ENCODE measurements at places on chromosomes 3 and 15. TPM values are rescaled to one million over a fixed set of nuclear protein-coding genes. Genes with fewer than 3 reads are reported as not detected.

- no peaks in the 10 kb centered on the region for H3K27me3 ChIP-seq
- no peak overlapping the region for H3K4me3 ChIP-seq
- H3K4me1 ChIP-seq = no peaks in the 10 kb centered on the region
- H3K27ac ChIP-seq = no peak overlapping the region
Measured at GRCh38 chr3:18812316-18812715, 336.0 kb upstream of the KCNH8 start.

DNA sequence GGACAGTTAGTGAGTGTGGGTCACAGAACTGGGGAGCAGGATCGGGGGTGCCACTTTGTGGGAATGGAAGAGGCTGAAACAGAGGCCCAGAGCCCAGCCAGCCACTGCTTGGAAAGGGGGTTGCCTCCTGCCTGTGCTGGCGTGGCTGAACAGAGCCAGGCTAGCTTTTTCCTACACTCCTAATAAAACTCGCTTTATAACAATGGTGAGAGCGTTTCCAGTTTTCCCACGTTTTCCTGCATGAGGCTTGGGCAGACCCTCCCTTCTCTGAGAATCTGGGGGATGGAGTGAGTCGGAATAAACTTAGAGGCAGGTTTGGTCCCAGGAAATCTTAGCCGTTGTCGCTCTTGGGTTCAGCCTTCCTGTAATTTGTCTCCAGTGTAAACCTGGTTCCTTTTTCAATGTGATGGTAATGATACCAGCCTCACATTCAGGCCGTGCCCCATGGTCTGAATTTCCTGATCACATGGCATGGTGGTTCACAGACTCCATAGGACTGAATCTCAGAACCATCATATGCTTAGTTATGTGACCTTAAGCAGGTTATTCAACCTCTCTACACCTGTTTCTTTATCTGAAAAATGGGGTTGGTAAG lies 6.5 kb upstream of the FGD5 start:
- no peaks in the 10 kb centered on the region for H3K36me3 ChIP-seq
- H3K27ac ChIP-seq = peak overlapping the region; percentile 37
- H3K4me1 ChIP-seq = peaks cover 42% of the 10 kb centered on the region

EPHB3 gene
- total RNA-seq = 4.9 TPM

DNA sequence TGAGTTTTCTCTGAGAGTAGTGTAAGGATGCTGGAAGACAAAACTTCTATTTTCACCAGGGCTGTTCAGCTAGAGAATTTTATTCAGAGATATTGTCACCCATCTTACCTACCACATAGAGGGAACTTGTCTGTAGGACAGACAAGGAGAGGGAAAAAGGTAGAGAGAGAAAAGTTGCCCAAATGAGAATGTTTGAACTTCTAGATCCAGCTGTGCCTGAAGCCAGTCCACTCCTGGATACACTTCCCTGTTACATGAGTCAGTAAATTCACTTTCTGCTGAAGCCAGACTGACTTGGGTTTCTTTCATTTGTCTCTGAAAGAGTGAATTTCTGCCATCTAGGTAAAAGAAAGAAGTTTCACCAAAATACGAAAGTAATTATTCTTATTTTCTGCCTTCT lies 27.2 kb upstream of the KCNMB3 start:
- H3K36me3 ChIP-seq = no peaks in the 10 kb centered on the region
- no peak for DNase-seq
- no peaks in the 10 kb centered on the region for H3K27me3 ChIP-seq
- no peak overlapping the region for H3K27ac ChIP-seq

DNA sequence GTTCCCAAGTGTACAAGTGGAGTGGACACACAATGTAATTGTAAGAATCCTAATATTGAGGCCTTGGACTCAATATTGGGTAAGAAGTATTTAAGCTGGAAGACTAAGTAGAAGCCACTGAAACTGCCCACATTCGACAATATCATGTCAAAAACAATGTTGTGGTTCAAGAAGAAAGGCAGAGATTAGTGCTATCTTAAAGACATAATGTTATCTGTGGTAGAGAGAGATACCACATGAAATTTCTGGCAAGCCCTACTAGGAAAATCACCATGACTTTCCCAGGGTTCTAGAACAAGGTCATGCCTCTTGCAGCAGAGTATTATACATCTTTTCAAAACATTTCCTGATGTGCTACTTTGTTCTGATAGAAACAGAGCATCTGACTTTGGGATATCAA lies 192.6 kb downstream of the RAP2B start:
- no peaks in the 10 kb centered on the region for H3K27me3 ChIP-seq
- no peaks in the 10 kb centered on the region for H3K4me1 ChIP-seq
- no peak overlapping the region for H3K4me3 ChIP-seq

DNA sequence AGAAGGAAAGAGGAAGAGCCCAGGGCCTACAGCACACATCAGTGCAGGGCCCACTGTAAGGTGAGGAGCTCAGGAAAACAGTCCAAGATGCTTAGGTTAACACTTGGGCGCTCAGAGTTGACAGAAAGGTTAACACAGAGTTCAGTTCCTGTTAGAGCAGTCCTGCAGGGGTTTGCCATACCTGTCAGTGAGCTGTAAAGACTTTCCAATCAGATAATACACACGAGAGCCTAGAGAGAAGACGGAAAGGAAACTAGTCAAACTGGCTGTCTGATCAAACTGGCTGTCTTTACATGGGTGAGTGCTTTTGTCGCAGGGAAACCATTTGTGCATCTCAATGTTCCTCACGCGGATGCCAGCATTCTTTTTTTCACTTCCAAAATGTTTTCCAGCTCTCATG lies 61.4 kb upstream of the ARHGEF26 start:
- H3K27me3 ChIP-seq = no peaks in the 10 kb centered on the region
- no peak overlapping the region for H3K4me3 ChIP-seq
- no peak overlapping the region for H3K27ac ChIP-seq

DNA sequence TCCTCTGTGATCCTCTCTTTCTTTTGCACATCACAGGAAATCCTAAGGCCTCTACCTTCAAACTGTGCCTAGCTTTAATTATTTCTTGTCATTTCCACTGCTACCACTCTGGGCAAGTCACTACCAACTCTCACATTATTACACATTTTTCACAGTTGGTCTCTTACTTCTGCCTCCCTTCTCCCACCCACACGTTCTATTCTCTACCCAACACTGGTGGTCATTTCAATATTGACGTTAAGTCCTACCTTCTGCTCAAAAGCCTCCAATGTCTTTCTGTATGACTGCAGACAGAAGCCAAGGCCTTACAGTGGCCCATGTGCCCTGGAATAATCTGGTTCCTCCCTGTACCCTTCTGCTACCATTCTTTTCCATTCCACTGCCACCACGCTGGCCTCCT lies 3.9 kb downstream of the KCNMB2 start:
- H3K27me3 ChIP-seq = no peaks in the 10 kb centered on the region
- no peak for DNase-seq
- no peaks in the 10 kb centered on the region for H3K4me1 ChIP-seq

DNA sequence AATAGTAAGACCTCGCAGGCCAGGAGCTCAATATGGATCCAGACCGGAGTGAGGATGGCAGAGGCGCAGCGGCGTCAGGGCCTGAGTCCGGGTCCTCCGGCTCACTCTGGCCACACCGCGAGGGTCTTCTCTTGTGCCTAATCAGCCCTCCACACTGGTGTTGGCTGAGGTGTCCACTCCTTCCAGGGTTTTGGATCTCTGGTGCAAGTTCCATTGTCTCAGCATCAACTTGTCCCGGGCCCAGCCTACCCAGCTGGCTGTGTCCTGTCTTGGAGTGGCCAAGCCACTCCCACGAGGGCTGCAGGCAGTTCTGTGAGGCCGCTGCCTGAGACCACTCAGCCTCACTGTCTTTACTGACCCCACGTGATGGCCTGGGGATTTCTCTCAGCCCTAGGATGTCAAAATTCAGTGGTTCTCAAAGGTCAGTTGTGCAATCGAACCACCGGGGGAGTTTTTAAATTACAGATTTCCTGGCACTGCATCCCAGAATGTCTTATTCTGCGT lies 12.6 kb upstream of the GOLGA6L7 start:
- H3K4me3 ChIP-seq = no peak overlapping the region
- no peaks in the 10 kb centered on the region for H3K36me3 ChIP-seq
- no peaks in the 10 kb centered on the region for H3K4me1 ChIP-seq
- no peak overlapping the region for H3K27ac ChIP-seq

FBXW12 gene
- not detected for total RNA-seq

DNA sequence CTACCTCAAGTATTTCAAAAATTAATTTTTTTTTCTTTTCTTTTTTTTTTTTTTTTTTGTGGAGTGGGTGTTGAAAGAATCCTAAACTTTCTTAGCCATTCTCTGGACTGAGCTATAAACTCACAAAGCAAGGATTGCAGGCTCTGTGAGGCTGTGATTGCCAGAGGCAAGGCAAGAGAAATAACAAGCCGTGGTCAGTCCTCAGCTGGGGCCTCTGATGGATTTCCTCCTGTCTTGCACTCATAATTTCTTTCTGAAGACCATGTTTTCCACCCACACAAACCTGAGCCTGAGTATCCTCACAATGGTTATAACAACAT lies 1.3 kb downstream of the CX3CR1 start:
- H3K4me1 ChIP-seq = no peaks in the 10 kb centered on the region
- H3K4me3 ChIP-seq = peak overlapping the region; percentile 7
- H3K27me3 ChIP-seq = no peaks in the 10 kb centered on the region
- no peak overlapping the region for H3K27ac ChIP-seq

DNA sequence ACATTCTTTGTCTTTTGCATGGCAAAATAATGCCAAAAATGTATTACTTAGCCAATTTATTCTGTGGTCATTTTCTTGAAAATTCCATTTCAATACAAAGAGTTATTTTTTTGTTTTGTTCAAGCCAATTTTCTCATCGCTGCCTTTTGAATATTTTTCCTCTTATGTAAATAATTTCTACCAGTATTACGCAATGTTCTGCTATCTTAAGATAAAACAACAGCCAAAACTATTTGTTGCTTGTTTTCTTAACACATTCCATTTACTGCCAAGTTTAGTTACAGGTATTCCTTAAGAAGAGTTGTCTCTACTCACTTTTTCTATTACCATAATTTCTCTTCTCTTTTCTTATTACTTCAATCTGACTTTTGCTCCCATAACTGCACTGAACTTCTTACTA lies 163.1 kb downstream of the ROBO1 start:
- H3K4me1 ChIP-seq = no peaks in the 10 kb centered on the region
- no peak overlapping the region for H3K27ac ChIP-seq
- H3K36me3 ChIP-seq = no peaks in the 10 kb centered on the region
- no peak for DNase-seq
